ENCODE measurements at places on chromosomes 1 and 21. TPM values are rescaled to one million over a fixed set of nuclear protein-coding genes. Genes with fewer than 3 reads are reported as not detected.

The OR2W3 gene
- polyA plus RNA-seq: 0.91 TPM

The ANGPTL7 gene
- not detected for polyA plus RNA-seq

The TCEA3 gene
- polyA plus RNA-seq: 0.69 TPM

The FBXO44 gene
- 16.9 TPM for polyA plus RNA-seq

The RHEX gene
- polyA plus RNA-seq: 2.0 TPM

The HCN3 gene
- polyA plus RNA-seq: 2.3 TPM

The RAD54L gene
- 0.49 TPM for polyA plus RNA-seq

The PLA2G2A gene
- not detected for polyA plus RNA-seq

The MEGF6 gene
- 2.3 TPM for polyA plus RNA-seq

The ST6GALNAC3 gene
- polyA plus RNA-seq: 0.99 TPM

The PGLYRP4 gene
- polyA plus RNA-seq: not detected
